ENCODE measurements at places on chromosomes 5 and 9.

GRCh38 chr5:54867310-54867944, 118.0 kb downstream of the ESM1 start:
- DNase-seq: no peak

GRCh38 chr5:174139623-174140022, 94.1 kb downstream of the NSG2 start:
- DNase-seq: no peak

- no peak for DNase-seq
Measured at GRCh38 chr5:68265822-68266395, 50.4 kb downstream of the PIK3R1 start.

DNA sequence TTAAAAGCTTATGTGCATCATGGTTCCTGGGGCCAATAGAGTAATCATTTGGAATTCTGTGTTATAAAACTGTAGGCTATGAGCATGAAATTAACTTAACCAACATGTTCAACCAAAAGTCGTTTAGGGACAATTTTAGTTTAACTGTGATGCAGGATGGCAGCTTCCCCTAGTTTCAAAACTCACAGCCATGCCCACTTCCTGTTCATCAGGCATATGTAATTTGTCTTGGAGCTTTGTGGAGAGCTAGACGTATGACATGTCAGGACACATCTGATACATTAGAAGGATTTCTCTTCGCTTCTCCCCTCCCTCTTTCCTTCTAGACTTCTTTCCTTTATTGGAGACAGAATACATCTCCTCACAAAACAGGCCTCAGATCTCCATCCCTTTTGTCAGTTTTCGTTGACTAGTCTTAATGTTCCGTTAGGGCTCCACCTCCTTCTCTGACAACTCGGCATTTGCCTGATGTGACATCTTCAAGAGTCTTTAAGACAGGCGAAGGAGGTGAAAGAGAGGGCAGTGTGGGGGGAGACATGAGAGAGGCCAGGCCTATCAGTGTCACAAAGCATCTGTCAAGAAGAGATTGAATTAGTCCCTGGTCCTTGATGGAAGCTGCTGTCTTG, 176.0 kb downstream of the MSX2 start:
- DNase-seq: no peak
